ENCODE measurements at places on chromosomes 11 and 22.

DNA sequence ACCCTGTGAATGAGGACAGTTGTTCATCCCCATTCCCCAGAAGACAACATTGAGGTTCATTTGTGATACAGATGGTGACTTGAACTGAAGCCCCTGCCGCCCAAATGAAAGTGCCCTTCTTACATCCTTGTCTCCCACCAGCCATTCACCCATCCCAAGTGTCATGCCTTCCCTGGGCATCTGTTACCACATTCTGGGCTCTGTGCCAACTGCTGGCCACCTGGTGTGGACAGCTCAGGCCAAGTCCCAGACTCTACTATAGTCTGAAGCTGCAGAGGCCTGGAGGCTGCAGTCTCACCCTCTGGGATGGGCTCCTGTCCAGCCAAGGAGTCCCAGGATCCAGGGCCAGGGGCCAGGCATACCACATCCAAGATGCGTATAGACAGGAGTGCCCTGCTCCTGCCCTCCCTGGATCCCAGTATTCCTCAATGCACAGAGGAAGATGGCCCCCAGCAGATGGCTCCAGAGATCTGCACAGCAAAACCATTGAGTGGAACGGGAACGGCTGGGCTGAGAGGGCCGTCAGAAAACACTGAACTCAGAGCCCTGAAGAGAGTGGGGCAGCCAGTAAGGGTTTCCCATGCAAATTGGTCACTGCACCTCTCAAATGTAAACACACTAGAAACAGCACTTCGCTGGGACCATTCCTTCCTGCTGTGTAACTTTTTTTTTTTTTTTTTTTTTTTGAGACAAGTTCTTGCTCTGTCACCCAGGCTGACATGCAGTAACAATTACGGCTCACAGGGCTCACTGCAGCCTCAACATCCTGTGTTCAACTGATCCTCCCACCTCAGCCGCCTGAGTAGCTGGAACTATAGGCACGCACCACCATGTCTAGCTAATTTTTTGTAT lies 22.8 kb downstream of the ARRB1 start:
- peak; percentile 81 for DNase-seq

DNA sequence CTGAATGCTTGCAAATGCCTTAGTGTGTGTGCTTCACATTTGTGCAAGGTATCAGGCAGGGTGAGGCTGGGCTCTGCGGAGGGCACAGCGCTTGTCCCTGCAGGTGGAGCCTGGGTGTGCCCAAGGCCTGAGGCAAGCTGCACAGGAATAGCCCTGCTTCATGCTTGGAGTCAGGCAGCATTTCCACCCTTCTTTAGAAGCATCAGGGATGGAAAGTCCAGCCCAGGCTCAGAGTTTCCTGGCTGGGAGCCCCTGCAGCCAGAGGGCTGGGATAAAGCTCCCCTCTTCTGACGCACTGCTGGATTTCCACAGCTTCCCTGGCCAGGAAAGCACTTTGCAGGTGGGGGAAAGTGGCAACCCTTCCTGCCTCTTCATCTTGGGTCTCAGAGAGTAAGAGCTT lies 63.4 kb downstream of the GALNT18 start:
- DNase-seq = peak; percentile 54

GRCh38 chr11:2084721-2085120 lies 54.5 kb downstream of the IGF2 start:
- no peak for DNase-seq

DNA sequence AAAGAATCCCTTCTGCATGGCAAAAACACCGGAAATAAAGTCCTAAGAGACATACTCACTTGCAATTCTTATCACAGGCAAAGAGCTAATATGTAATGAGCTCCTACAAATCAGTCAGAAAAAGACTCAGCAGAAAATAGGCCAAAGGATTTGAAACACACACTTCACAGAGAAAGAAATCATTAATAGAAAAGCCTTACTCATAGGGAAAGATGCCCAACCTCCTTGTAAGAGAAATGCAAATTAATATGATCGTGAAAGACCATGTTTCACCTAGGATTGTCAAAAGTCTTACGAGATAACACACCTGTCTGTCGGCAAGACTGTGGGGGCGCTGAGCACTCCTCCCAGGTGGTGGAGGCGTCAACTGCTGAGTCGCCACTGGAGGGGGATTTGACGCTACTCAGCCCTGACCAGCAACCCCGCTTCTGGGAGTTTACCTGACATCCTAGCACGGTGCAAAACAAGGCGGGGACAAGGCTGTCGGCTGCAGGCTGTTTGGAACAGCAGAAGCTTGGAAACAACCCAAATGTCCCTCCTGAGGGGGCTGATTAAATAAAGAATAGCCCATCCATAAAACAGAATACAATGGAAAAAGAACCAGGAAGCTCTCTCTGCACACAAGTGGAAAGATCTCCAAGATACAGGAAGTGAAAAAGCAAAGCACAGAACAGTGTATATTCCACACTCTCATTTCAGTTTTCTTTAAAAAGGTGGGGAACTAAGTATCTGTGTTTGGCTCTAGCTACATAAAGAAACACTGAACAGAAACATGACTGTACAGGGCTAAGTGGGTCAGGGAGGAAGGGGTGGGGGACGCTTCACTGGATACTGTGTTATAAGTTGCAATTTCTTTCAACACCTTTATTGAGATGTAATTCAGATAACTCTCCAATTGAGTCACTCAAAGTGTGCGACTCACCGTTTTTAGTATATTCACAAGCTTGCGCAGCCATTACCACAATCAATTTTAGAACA lies 11.5 kb downstream of the CSNK1E start:
- peak; percentile 53 for DNase-seq

DNA sequence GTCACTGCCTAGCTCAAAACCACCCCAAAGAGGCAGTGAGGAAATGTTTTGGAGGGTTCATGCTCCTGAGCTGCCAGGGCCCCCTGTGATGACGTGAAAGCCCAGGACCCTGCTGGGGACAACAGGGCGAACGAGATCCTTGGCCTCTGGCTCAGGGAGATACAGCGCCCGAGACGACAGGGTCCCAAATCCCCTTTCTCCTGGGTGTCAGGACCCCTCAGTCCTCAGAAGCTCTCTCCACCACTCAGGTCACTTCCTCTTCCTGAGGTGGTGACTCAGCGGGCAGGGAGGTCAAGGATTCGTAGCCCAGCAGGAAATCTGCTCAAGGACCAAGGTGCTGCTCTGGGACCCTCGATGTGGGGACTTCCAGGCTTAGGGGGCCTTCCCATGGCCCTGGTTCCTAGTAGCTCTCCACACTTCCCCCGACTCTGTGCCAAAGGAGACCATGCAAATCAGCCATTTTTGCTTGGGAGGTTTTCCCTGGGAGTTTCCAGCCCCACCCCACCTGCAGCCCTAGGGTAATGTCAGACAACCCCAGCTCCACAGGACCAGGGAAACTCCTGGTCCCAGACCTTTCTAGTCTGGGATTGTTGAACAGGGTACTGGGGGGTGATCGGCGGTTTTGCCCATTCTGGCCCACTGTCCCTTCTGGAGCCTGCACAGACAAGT lies 12.8 kb downstream of the BCL9L start:
- DNase-seq = no peak

DNA sequence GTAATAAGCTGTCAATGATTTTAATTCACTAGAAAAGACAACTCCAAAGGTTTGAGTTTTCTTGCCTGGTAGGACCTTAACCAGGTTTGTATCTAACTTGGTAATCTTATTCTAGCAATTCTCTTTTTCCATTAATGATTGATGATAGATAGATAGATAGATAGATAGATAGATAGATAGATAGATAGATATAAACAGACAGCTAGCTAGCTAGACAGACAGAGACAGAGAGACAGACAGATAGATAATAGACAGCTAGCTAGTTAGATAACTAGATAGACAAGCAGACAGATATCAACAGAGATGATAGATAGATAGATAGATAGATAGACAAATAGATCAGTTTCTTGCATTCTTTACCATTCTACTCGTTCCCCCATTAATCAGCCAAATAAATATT lies 15.3 kb downstream of the TMPRSS6 start:
- DNase-seq = no peak

DNA sequence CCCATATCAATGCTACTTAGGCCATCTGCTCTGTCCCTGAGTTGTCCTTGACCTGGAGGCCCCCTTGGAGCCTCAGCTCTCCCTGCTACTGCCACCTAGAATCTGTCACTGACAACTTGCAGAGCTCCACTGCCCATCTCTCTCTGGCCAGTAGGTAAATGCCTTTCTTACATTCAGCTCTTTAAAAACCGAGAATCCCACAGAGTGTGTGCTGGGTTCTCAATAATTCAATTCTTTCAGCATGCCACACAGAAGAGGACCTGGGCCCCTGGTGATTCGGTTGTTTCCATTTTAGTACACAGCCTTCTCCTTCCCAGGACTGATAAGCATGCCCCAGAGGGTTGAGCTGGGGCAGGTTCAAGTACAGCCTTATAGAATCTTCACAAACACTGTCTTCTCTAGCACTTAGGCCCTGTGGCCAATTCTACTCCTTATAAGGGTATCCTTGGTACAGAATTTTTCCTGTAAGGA lies 22.0 kb upstream of the IPO7 start:
- DNase-seq = no peak

- peak; percentile 60 for DNase-seq
Measured at GRCh38 chr22:38080850-38081635, 2.9 kb downstream of the SLC16A8 start.

DNA sequence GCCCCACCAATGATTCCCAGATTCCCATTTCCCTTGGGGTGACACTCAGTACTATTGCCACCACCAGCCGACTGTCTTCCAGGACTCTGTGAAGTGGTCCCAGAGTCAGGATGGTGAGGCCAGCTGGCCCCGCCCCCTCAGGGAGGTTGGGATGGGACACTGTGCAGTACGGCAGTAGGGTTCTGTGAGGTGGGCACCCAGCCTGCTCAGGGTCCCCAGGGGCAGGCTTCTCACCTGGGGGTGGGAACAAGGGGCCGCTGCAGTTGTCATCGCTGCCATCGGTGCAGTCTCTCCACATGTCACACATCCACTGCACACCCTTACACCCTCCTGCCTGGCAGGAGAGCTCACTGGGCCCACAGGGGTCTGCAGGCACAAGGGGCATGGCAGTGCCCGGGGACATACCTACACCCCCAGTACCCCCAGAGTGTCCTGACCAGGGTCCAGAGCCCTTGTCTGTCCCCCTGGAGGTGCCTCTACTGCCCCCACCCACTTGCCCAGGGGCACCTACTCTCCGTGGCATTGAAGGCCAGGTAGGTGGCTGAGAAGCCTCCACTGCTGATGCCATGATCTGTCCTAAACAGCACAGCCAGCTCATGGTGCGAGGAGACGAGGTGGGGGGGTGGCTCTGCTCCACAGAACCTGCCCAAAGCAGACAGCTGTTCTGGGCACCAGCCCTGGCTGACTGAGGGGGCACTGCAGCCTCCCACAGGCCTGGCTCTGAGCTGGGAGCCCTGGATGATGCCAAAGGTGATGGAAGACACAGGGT lies 1.9 kb upstream of the C1QTNF5 start:
- DNase-seq = no peak

DNA sequence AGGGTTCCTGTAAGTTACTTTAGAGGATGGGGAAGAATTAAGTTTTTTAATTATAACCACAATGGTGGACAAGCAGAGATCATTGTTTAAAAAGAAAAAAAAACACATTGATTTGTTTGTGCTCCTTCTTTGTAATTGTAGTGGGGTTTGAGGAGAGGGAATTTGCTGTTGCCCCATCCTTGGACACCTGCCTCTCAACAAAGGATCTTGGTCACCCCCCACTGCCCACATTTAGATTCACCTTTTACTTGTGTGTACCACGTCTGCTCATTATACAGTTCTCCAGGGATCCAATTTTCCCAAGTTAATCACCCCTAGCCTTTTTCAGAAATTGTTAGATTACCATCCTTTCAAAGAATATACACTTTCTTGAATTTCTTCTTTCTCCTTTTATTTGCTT lies 53.0 kb downstream of the DNAJC24 start:
- DNase-seq = no peak

- DNase-seq = peak; percentile 28
Measured at GRCh38 chr11:93857413-93858120, 7.1 kb upstream of the VSTM5 start.

DNA sequence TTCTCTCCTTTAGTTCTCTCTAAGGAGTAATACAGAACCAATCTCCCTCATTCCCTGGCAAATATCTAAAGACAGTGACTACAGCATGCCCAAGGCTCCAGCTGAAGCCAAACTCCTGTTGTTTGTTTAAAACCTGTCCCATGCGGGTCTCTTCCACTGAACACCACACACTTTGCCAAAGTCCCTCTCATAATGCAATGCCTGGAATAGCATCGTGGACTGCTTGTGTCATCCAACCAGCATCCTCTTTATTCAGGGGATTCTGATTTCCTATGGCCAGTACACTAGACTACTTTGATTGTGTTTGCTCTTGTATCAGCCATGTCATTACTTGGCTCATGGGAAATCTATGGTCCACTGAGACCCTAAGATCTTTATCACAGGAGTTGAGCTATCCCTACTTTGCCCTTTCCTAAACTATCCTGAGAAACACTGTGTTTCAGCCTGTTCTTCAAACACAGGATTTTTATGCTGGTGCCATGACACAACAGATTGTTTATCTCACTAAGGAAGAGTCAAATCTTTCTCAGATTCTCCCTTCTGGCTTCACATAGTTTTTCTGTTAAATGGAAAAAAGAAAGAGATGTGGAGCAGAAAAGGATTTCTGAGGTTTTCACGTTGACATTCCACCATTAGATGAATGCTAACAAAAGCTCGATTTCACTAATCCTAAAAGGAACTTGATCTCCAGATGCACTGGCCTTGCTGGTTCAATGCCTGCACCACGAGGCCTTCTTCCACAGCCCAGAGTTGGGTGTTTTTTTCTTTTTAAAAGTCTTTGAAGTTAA lies 15.9 kb upstream of the IRAG1 start:
- DNase-seq = no peak

DNA sequence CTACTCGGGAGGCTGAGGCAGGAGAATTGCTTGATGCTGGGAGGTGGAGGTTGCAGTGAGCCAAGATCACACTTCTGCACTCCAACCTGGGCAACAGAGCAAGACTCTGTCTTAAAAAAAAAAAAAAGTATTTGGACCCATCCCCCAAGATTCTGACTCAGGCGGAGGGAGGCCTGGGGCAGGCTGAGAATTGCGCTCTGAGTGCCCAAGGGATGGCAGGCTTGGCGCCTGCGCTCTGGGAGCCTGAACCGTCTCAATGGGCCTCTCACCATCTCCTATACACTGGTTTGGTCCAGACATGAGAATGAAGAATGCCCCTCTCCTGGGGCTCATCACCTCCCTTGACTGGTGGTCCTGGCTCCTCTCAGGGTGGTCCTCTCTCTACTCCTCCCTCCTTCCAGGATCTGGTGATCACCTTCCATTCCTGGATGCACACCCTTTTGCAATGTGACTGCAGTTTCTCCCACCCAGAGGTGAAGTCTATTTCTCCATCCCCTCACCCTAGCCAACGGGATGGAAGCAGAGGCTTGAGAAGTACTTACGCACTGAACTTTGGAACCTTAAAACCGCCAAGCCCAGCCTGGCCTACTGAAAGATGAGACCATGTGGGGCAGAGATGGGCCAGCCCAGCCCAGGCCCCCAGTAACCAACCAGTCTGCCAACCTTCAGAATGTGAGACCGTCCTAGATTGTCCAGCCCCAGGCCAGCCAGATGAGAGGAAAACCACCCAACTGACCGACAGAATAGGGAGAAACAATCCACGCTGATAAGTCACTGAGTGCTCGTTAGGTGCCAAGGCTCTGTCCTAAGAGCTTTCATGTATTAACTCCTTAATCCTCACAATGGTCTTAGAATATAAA lies 4.9 kb downstream of the POLR3H start:
- DNase-seq = no peak

Measured in tongue (tissue), 3 donors.